RWPE2 (cell line): ENCODE measurements at places on chromosomes 11 and 22.
A peak's percentile ranks its signal among the peaks of the same experiment; 100 is the strongest.

DNA sequence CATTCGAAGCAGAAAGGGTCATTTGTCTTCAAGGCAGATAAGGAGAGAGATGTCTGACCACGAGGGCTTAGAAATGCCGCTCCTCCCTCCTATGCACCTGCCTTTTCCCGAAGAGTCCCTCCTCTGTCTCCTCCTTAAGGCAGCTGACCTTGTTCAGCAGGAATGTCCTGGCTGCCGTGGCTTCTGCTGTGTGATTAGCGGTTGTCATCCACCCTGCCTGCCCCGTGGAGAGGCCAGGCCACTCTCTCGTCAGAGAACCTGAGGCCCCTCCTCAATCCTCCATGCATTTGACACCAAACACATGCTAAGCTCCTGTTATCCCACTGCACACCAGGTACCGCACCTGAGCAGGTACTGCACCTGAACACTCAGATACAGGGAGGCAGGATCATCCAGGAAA is 834.6 kb downstream of the TBC1D22A start:
- no peak for DNase-seq

DNA sequence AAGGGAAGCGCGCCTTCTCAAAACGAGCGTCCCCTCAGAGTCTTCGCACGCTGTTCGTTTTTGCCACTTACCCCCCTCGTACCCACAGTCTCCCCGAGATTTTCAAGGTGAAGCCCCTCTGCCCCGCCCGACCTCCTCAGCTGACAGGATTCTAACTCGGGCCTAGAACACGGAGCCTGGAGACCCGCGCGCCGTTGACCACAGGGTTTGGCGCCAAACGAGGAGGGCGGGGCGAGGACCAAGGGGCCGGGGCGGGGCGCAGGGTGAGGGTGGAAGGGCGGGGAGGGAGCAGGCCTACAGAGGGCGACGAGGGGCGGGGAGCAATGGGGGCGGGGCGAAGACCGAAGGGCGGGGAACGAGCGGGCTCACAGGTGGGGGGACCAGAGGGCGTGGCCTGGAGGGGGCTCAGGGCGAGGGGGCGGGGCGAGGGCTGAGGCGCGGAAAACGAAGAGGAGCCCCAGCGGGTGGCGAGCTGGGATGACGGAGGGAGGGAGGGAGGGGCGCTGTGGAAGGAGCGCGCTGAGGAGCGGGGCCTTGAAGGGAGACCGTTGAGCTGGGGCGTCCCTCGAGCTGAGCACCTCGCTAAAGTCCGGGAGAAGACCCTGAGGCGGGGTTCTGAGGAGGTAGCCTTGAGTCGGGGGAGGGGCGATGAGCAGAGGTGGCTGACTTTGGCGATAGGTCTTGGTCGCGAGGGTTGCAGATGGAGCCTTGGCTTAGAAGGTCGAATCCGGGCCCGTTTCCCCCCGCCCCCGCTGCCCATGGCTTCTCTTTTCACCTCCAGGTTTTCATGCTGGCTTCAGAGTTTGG is at the start of gene DMC1:
DMC1 (minus strand) TSS at position 212 of the 807 bp plus-strand sequence. CDS start 1,927 bp downstream, outside the sequence.
- DNase-seq = peak; percentile 92

GRCh38 chr11:126716456-126717083 is 284.0 kb downstream of the KIRREL3 start:
- no peak for DNase-seq

DNA sequence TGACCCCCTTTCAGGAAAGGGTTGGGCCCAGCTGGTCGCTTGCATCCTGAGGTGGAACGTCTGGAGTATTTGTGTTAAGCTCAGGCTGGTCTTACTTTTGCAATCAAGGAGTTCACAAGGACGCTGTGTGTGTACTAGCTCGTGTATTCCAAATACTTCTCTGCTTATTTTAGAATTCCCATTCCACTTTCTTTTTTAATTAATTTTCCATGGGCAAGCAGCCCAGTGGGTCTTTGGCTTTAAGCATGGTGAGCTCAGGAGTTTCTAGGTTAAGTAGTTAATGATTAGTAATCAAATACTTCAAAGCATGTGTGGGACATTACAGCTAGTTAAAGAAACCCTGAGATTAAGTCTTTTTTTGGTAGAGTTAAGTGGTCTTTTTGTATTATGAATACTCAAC is 68.6 kb downstream of the CSNK2A3 start:
- DNase-seq = no peak

DNA sequence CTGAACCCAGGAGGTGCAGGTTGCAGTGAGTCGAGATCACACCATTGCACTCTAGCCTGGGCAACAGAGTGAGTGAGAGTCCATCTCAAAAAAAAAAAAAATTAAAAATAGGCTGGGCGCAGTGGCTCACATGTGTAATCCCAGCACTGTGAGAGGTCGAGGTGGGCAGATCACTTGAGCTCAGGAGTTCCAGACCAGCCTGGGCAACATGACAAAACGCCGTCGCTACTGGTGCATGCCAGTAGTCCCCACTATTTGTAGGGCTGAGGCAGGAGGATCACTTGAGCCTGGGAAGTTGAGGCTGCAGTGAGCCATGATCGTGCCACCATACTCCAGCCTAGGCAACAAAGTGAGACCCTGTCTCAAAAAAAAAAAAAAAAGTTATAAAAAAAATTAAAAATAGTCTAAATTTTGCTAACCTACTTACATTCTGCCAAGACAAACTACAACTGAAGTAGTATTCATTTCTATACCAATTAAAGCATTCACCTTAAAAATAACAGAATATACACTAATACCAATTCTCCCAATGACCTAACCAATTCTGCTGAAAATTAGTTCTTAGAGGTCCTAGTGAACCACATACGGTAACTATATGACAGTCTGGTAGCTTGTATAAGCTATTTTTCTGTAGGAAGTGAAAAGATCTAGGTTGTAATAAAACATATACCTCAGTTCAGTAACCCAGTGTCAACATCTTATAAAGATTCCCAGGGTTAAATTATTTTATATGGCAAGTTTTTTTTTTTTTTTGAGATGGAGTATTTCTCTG is 7.1 kb downstream of the DDX6 start:
- no peak for DNase-seq

DNA sequence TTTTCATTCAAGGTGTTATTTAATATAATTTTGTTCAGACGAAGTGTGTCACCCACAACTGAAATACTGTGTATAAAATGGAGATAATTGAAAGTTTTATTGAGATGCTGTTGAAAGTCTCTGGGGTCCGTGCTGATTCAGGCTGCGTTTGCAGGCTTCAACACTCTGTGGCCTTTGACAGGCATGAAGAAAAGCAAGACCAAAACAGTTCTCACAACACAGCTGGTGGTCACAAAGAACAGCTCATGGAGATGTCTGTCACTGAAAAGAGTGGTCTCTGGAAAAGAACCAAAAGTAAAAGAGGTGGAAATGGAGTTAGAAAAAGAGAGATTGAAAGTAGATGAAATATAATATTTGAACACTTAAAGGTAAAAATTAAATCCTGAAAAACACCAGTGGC is 9.8 kb upstream of the MPPED2 start:
- no peak for DNase-seq

DNA sequence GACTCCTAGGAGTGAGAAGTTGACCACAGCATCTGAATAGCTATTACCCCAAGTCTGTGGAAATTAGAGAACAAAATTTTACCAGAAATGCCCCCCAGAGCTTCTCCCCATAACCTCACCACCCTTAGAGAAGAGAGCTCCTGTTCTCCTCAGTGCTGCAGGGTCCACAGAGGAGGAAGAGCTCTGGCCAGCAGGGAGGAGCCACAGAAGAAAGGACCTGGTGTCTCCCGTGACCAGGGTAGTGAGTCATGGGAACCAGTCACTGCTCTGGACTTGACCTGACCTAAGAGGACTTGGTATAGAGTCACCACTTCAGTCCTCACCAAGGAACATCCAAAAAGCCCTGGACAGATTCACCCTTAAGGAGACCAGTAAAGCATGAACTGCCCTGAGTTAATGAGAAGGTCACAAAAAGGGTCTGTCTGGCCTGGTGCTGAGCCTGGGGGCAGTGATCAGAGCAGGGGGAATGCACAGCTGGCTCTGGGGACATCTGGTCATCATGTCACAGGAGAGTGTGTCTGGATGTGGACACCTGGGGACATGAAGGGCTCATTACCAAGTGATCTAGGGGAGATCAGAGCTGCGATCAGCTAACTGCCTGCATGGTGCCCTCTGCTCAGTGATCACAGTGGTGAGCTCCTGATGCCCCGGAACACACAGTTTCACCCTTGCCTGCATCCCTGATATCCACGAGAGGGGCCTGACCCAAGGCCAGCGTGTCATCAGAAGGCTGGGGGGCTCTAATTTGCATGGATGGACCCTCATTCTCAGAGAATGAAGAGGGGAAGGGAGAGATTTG is 103.3 kb upstream of the TOP3B start:
- no peak for DNase-seq

DNA sequence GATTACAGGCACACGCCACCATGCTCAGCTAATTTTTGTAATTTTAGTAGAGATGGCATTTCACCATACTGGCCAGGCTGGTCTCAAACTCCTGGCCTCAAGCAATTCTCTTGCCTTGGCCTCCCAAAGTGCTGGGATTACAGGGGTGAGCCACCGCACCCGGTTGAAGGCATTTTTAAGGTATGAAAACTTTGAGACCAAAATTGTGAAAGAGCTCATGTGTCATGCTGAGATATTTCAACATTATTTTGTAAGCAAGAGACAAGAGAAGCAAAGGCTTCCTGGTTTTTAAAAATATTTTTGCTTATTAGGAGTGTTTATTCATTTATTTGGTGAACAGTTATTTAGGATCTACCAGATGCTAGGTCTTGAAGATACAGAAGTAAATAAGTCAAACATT is 6.8 kb downstream of the NHERF4 start:
- no peak for DNase-seq

DNA sequence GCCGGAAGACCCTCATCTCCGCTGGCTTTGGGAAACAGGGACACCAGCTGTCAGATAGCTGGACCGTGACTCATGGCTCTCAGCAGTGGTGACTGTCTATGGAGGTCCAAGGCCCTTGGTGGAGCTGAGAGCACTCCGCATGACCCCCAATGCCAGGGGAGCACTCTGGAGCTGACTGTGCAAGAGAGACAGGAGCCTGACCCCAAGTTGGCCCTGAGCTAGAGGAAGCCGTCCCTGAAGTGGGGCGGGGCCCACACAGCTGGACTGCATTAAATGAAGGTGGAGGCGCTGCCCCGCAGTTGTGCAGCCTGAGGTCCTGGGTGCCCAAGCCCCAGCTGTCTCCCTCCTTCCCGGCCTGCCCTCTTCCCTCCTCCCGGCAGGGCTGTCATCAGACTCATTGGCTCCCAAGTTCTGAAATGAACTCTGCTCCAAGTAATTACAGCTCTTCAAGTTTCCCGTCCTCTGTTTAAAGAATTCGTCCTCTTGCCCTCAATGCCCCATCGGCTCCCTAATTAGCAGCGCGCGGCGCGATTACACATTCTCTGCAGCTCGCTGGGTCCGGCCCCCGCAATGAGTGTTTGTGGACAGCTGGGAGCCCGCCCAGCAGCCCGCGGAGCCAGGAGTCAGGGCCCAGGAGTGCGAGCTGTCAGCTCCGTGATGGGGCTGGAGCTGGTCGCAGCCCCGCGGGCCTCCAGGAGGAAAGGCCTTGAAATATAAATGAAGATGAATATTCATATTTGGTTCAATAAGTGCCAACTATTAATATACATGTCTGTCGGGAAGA is 93.2 kb upstream of the LMO1 start:
- peak; percentile 46 for DNase-seq

GRCh38 chr22:43377896-43378704 is 33.7 kb upstream of the MPPED1 start:
- no peak for DNase-seq

DNA sequence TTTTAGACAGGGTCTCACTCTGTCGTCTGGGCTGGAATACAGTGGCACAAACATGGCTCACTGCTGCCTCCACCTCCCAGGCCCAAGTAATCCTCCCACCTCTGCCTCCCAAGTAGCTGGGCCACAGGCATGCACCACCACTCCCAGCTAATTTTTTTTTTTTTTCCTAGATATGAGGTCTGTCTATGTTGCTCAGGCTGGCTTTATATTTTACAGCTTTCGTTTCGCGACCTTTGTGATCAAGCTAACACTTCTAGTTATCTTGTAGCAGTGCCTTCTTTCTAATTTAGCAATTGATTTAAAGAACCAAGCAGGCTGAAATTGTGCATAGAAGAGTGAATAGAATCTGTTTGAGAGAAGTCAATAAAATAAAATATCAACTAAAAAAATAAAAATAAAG is 11.3 kb downstream of the CKAP5 start:
- DNase-seq = no peak

- no peak for DNase-seq
Observed at GRCh38 chr11:58772329-58773285, 40.9 kb upstream of the GLYAT start.

- no peak for DNase-seq
Observed at GRCh38 chr11:66471142-66471541, 4.4 kb downstream of the PELI3 start.

DNA sequence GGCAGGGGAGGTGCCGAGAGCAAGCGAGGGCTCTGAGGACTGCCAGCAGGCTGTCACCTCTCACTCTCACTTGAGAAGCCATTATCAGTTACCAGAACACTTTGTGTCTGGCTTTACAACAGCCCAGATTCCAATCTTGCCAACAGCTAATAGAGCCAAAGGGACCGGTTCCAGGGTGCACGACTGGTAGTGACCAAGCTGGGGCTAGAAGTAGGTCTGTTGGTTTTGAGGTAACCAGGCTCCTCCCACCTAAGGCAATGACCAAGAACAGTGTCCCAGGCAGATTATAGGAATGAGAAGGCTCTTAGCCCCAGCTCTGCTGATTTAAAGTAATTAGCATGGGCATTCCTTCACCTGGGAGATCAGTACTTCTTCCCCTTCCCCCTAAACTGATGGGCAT is 7.2 kb upstream of the IL10RA start:
- no peak for DNase-seq

GRCh38 chr11:75286826-75287465 is 46.4 kb downstream of the TPBGL start:
- no peak for DNase-seq

GRCh38 chr22:25403811-25404471 is 160.5 kb upstream of the GRK3 start:
- no peak for DNase-seq

DNA sequence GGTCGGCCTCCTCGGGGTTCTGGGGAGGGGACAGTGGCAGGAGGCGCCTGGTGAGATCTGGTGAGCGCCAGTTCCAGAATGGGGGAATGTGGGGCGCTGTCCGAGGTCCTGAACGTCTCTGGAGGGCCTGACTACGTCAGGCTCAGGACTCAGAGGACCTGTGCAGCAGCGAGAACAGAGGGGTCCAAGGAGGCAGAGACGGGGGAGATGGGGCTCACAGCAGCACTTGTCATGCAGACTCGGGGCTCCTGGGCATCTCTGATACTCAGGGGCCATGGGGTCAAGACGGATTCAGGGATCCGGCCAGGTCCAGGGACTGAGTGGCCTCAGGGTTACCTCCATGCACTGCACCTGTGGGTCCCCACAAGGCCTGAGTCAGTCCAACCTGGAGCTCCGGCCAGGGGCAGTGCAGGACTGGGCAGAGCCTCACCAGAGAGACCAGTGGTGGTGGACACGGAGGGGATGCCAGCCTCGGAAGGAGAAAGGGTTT is 92.2 kb downstream of the BRD1 start:
- peak; percentile 46 for DNase-seq

GRCh38 chr11:34641456-34641855 is 20.6 kb downstream of the EHF start:
- no peak for DNase-seq

GRCh38 chr11:117180020-117180419 is 1.5 kb downstream of the SIDT2 start:
- no peak for DNase-seq

GRCh38 chr11:128755564-128755963 is 61.7 kb downstream of the FLI1 start:
- DNase-seq = no peak
